ENCODE measurements at places on chromosomes 3 and 15.

DNA sequence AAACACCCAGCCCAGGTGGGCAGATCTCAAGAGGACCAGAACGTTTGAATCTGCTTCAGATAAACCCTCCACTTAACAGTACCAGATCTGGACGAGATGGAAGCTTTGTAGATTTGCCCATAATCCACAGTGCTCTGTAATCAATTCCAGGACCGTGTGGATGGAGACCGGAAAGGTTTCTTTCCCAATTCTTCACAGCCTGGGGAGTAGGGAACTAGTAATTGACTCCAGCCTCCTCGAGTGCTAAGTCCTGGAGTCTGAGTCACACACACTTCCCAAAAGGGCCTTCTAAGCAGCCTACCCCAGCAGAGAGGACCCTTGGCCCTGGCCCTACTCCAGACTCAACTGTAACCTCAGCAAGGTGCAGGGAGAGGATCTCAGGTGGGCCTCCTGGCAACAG is 56.2 kb upstream of the TSEN2 start:
- peak; percentile 51 for DNase-seq

DNA sequence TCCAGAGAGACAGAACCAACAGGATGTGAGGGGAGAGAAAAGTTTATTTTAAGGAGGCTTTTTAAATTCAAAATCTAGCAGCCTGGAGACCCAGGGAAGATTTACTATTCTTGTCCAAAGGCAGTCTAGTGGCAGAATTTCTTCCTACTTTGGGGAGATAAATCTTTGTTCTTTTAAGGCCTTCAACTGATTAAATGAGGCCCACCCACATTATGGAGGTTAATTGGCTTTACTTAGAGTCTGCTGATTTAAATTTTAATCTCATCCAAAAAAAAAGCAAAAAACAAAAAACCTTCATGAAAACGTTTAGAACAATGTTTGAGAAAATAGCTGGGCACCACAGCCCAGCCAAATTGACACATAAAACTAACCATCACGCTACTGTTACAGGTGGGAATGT is 41.3 kb downstream of the TMOD3 start:
- DNase-seq = no peak

DNA sequence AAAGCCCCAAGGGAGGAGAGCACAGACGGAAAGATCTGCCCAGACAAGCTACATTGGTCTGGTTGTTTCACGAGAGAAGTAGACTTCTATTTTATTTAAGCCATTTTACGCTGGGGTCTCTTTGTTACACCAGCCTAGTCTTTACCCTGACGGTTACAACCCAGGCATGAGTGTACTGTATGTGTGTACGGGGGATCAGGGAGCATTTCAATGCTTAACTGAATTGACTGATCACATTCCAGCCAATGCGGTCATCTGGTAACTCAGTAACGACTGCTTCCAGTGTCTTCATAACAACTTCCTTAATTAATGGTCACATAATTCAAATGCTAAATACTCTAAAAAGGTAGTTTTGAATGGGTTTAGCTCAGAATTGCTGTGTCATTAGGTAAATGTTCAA is 288.6 kb downstream of the FOXP1 start:
- no peak for DNase-seq

DNA sequence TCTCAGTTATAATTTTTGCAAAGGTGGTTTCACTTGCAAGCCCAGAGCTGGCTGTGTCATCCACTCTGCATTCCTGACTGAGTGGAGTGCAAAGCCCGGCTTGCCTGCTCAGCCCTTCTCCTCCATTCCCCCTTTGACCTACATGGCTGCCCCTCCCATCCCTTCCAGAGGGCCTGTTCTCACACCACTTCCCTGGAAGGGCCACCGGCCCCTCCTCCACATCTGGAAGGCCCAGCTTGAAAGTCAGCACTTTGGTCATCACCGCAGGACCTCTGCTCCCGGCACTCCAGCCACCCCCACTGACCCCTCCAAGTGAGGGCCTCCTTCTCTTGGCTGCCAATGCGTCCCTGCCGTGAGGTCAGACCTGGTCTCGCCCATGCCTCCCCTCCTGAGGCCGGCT is 74.1 kb upstream of the RNF7 start:
- DNase-seq = no peak

- DNase-seq = no peak
These were observed 189.2 kb downstream of the TP63 start for GRCh38 chr3:189820365-189820720.

- no peak for DNase-seq
These were observed 11.6 kb upstream of the SCAMP5 start for GRCh38 chr15:74983725-74984231.

DNA sequence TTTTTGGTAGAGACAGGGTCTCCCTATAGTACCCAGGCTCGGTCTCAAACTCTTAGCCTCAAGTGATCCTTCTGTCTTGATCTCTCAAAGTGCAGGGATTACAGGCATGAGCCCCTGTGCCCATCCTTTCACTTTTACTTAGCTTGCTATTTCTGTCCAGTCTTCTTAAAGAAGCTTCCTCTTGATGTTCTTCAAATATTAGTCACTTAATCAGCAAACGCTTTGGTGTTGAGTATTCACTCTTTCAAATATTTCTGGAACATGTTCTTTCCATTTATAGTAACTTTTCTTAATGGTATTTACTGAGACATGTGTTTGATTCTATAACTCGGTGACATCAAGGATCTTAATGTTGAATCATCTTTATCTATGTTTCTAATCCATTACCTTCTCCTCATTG is 122.1 kb downstream of the CNTN6 start:
- peak; percentile 73 for DNase-seq

- no peak for DNase-seq
These were observed 112.8 kb downstream of the CHDH start for GRCh38 chr3:53733446-53733845.
